DMS153 (cell line): ENCODE measurements at places on chromosomes 4 and X.

- DNase-seq: no peak
Observed at GRCh38 chrX:68307769-68308168, 125.5 kb downstream of the OPHN1 start.

DNA sequence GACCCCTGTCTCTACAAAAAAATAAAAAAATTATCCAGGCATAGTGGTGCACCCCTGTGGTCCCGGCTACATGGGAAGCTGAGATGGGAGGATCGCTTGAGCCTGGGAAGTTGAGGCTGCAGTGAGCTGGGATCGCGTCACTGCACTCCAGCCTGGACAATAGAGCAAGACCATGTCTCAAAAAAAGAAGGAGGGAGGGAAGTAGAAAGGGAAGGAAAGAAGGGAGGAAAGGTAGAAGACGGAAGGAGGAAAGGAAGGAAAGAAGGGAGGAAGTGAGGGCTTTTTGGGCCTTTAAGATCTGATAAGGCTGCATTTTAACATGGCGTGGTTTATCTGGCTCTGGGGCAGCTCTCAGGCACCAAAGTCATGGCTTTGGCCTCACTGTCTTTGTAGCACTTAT is 10.4 kb downstream of the PDK3 start:
- no peak for DNase-seq

DNA sequence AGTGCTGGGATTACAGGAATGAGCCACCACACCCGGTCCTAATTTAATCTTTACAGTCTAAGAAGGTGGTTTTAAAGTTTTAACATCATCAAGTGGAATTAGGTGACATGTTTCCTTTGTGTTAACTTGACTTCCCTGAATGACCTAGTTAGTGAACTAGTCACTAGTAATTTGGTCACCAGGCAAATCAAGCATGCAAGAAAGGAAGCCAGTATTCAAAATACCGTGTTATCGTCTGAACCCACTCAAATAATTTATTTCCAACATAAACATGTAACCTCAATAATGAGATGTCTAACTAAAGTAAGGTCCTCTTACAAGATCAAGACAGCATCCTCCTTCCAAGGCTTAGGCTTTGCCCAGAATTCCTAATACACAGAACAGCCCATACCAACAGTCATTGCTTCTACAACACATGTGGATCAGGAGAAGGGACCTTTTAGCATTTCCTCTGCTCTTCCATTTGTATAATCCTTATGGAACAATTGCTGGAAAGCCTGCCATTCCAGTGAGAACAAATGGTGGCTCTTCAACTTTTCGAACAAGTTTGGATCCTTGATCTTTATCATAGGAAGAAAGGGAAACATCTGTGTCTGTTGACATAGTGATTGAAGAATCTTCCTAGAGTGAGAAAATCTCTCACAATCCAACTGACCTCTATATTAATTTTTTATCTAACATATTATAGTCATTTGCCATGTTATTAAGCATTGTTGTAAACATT is 97.2 kb downstream of the ANXA3 start:
- no peak for DNase-seq

GRCh38 chr4:6601661-6602250 is 26.8 kb downstream of the MAN2B2 start:
- no peak for DNase-seq

DNA sequence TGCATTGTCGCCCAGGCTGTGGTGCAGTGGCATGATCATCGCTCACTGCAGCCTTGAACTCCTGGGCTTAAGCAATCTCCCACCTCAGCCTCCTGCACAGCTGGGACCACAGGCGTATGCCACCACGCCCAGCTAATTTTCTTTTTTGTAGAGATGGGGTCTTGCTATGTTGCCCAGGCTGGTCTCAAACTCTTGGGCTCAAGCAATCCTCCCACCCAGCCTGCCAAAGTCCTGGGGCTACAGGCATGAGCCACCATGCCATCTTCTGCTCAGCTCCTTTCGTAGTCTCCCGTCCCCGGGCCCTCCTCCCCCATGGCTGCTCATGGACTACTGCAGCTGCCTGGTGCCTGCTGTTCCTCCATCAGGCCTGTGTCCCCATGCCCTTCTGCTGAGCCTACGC is 58.1 kb downstream of the TAPT1 start:
- DNase-seq: no peak

GRCh38 chr4:183732296-183732695 is 73.2 kb downstream of the TRAPPC11 start:
- DNase-seq: no peak

- DNase-seq: no peak
Observed at GRCh38 chr4:94338681-94339351, 3.8 kb downstream of the HPGDS start.
